ENCODE measurements at places on chromosomes 3 and 15. TPM values are rescaled to one million over a fixed set of nuclear protein-coding genes. Genes with fewer than 3 reads are reported as not detected.

GRCh38 chr15:97728791-97729190 is 231.7 kb upstream of the ARRDC4 start:
- H3K4me3 ChIP-seq = no peak overlapping the region
- H3K27me3 ChIP-seq = peaks cover 60% of the 10 kb centered on the region
- H3K4me1 ChIP-seq = peaks cover 5% of the 10 kb centered on the region
- DNase-seq = no peak
- H3K36me3 ChIP-seq = no peaks in the 10 kb centered on the region

GRCh38 chr3:38746641-38747040 is 69.4 kb downstream of the SCN10A start:
- H3K36me3 ChIP-seq = no peaks in the 10 kb centered on the region
- H3K4me1 ChIP-seq = no peaks in the 10 kb centered on the region
- peaks cover 24% of the 10 kb centered on the region for H3K27me3 ChIP-seq
- no peak for DNase-seq

- peaks cover 3% of the 10 kb centered on the region for H3K4me1 ChIP-seq
- no peak for DNase-seq
- H3K36me3 ChIP-seq = no peaks in the 10 kb centered on the region
- H3K4me3 ChIP-seq = no peak overlapping the region
These were observed 7.2 kb upstream of the ELP6 start for GRCh38 chr3:47520756-47521155.

DNA sequence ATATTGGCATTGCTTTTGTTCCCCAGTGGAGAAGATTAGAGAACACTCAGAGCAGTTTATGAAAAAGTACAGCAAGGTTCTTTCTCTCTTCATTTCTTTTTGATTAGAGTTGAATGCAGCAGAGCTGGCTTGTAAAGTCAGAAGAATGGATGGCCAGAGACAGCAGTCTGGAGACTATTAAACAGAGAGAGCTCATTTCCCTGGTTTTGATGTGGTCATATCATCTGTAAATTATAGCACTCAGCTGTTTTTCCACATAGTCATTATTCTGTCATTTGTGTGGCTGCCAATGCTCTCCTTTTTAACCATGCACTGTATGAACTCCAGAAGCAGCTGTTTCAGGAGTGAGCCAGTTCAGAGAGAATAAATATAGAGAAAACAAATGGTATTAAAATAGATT is 177.4 kb upstream of the CRBN start:
- no peaks in the 10 kb centered on the region for H3K36me3 ChIP-seq
- H3K4me1 ChIP-seq = peaks cover 20% of the 10 kb centered on the region
- no peak overlapping the region for H3K4me3 ChIP-seq
- DNase-seq = no peak
- H3K27me3 ChIP-seq = peaks cover 2% of the 10 kb centered on the region

Gene MESD
- 34.9 TPM for total RNA-seq

Gene CLDN11
- total RNA-seq = 164 TPM

- peaks cover 48% of the 10 kb centered on the region for H3K4me1 ChIP-seq
- H3K27ac ChIP-seq = peak overlapping the region; percentile 79
- no peak for DNase-seq
- no peak overlapping the region for H3K4me3 ChIP-seq
- no peaks in the 10 kb centered on the region for H3K36me3 ChIP-seq
These were observed 8.5 kb downstream of the PLXND1 start for GRCh38 chr3:129598000-129598381.

- H3K27me3 ChIP-seq = peaks cover 15% of the 10 kb centered on the region
- H3K36me3 ChIP-seq = no peaks in the 10 kb centered on the region
- H3K27ac ChIP-seq = no peak overlapping the region
These were observed 69.8 kb upstream of the CTXND1 start for GRCh38 chr15:80321853-80322252.

Gene LARP6
- total RNA-seq = 27.3 TPM

DNA sequence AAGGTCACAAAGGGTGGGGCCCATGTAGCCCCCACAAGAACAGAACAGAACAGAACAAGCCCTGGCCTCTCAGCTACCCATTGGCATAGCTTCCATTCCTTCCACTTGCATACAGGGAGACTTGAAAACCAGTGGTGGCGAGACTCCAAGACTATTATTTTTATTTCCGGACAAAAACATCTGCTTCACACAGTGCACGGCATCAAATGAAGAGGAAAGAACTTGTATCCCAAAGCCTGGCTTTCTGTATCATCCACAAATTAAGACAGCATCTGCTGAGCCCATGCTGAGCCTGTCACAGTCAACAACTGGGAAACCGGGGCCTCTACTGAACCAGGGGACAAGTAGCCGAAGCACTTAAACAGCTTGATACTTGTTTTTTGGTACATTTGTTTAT is 56.0 kb downstream of the CLEC3B start:
- H3K36me3 ChIP-seq = no peaks in the 10 kb centered on the region
- no peak overlapping the region for H3K4me3 ChIP-seq
- DNase-seq = no peak
- H3K27ac ChIP-seq = no peak overlapping the region
- H3K27me3 ChIP-seq = no peaks in the 10 kb centered on the region

DNA sequence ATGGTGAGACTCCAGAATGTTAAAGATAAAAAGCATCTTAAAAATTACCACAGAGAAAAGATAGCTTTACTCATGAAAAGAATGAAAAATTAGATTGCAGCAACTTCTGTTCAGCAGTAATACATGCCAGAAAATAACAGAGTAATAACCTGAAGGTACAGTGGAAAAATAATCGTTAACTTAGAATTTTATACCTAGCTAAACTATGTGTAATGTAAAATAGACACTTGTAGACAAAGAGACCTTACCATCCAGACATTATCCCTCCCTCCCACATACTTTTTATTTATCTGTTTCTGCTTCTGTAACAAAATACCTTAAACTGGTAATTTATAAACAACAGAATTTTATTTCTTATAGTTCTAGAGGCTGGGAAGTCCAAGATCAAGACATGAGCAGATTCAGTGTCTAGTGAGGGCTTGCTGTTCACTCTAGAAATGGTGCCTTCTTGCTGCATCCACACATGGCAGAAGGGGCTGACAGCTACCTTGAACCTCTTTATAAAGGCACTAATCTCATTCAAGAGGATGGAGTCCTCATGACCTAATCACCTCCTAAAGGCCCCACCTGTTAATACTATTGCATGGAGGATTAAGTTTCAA is 90.7 kb downstream of the COL6A6 start:
- no peak overlapping the region for H3K4me3 ChIP-seq
- H3K4me1 ChIP-seq = no peaks in the 10 kb centered on the region
- no peak for DNase-seq
- H3K27ac ChIP-seq = no peak overlapping the region

Gene TIMP4
- 0.16 TPM for total RNA-seq

Gene CCNB2
- total RNA-seq = 27.1 TPM

Gene FOXB1
- not detected for total RNA-seq

DNA sequence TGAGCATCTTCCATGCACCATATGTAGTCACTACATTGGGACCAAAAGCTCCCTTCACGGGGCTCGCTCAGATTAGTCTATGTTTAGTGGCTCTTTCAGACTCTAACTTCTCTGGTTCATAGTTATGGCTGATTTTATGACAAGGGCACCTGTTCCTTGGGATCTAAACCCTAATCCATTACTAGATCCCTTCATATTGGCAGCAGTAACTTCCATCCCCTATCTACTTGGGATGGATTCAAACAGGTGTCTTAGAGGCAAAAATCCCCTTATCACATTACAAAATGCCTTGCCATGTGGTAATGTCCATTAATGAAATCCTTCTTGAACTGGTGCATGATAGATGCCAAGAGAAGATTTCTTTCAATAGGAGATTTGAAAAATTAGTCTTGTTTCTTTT is 96.7 kb upstream of the TP63 start:
- no peaks in the 10 kb centered on the region for H3K27me3 ChIP-seq
- no peak overlapping the region for H3K27ac ChIP-seq
- H3K36me3 ChIP-seq = no peaks in the 10 kb centered on the region
- peaks cover 4% of the 10 kb centered on the region for H3K4me1 ChIP-seq
- H3K4me3 ChIP-seq = no peak overlapping the region

DNA sequence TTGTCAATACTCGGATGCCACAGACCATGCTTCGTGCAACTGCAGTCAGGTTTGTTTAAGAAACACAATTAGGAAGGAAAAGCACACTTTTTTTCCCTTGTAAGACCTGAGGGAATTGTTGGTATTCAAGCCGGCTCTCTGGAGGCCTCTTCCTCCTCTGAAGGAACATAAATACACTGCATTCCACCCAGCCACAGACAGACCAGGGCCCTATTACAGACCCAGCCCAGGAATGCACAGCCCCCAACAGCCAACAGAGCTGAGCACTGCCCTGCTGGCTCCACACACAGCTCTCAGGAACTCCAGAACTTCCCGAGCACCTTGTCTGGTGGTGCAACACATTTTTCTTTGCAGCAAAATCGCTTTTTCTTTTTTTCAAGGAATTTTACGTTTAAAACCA is 488.7 kb upstream of the PROK2 start:
- H3K36me3 ChIP-seq = no peaks in the 10 kb centered on the region
- peaks cover 59% of the 10 kb centered on the region for H3K4me1 ChIP-seq
- no peaks in the 10 kb centered on the region for H3K27me3 ChIP-seq
- DNase-seq = peak; percentile 64
- peak overlapping the region; percentile 97 for H3K27ac ChIP-seq

Gene ADCY5
- total RNA-seq = 6.8 TPM

- no peaks in the 10 kb centered on the region for H3K4me1 ChIP-seq
- H3K27ac ChIP-seq = no peak overlapping the region
- H3K4me3 ChIP-seq = no peak overlapping the region
- no peaks in the 10 kb centered on the region for H3K36me3 ChIP-seq
These were observed 36.2 kb downstream of the PEX5L start for GRCh38 chr3:180000500-180000899.

- no peak overlapping the region for H3K4me3 ChIP-seq
- no peak for DNase-seq
- no peaks in the 10 kb centered on the region for H3K27me3 ChIP-seq
- no peaks in the 10 kb centered on the region for H3K4me1 ChIP-seq
- H3K36me3 ChIP-seq = peaks cover 1% of the 10 kb centered on the region
- no peak overlapping the region for H3K27ac ChIP-seq
These were observed 151.9 kb upstream of the CMC1 start for GRCh38 chr3:28089527-28089897.

DNA sequence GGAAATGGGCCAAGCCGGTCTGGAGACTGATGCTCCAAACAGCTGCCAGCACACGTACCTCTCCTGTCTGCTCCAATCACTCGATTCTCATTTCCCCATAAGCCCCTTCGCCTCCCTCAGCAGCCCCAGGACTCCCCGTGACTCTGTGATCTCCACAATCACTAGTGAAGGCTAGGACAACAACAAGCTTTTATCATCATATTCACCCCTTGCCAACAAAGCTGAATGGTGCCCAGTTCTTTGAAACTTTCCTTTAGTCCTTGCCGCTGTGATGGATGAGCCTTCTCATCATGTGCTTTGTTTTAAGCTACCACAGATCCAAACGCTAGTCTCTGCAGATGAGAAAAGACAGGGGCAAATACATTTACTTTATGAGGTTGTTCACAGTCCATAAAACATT is 242.0 kb downstream of the SV2B start:
- H3K27me3 ChIP-seq = peaks cover 39% of the 10 kb centered on the region
- no peaks in the 10 kb centered on the region for H3K36me3 ChIP-seq
- no peak overlapping the region for H3K27ac ChIP-seq
- no peaks in the 10 kb centered on the region for H3K4me1 ChIP-seq
- H3K4me3 ChIP-seq = no peak overlapping the region

Gene SOX14
- 0.44 TPM for total RNA-seq

DNA sequence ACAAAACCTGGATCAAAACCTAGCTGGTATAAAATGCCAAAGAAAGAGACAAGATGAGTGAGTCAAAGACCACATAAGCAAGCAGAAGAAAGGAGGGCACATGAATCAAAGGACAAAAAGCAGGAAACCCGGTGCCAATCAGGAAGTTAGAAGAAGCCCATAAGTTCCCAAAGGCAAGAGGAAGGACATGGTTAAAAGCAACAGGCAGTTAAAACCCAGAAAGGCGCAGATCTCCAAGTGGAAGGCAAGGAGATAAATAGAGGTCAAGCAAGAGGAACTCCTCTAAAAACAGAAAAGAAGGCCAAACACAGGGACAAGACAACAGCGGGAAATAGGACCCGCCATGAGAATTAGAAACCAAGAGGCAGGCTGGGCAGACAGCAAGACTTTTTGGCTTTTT is 4.4 kb downstream of the TMOD2 start:
- peaks cover 22% of the 10 kb centered on the region for H3K4me1 ChIP-seq
- no peaks in the 10 kb centered on the region for H3K36me3 ChIP-seq
- no peak overlapping the region for H3K4me3 ChIP-seq
- H3K27ac ChIP-seq = no peak overlapping the region
- H3K27me3 ChIP-seq = peaks cover 35% of the 10 kb centered on the region
- no peak for DNase-seq

- DNase-seq = no peak
- H3K36me3 ChIP-seq = no peaks in the 10 kb centered on the region
- H3K27ac ChIP-seq = peak overlapping the region; percentile 66
- no peaks in the 10 kb centered on the region for H3K27me3 ChIP-seq
- H3K4me3 ChIP-seq = no peak overlapping the region
- peaks cover 12% of the 10 kb centered on the region for H3K4me1 ChIP-seq
These were observed 56.4 kb upstream of the LIMD1 start for GRCh38 chr3:45537970-45538640.

- no peak for DNase-seq
- no peaks in the 10 kb centered on the region for H3K27me3 ChIP-seq
- H3K27ac ChIP-seq = no peak overlapping the region
- no peaks in the 10 kb centered on the region for H3K36me3 ChIP-seq
- H3K4me3 ChIP-seq = no peak overlapping the region
These were observed 175.0 kb downstream of the CFAP20DC start for GRCh38 chr3:58874795-58875194.
